ENCODE measurements at places on chromosomes 16 and 17. TPM values are rescaled to one million over a fixed set of nuclear protein-coding genes. Genes with fewer than 3 reads are reported as not detected.

DNA sequence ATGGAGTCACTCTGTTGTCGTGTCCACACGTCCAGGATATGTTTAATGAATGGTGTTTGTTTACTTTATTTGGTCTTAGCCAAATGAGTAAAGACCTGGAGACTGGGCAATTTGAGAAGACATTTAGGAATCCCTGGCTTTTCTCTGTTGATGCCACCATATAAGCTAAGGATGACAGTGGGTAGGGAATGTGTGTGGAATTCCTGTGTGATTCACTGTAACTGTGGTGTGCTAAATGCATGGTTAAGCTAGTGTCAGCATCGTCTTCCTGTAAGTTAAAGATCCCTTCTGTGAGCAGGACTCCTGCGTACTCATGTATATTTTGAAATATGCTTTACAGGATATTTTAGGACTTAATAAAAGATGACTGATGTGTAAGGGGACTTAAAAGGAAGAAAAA is 26.4 kb downstream of the GOSR1 start:
- no peak for DNase-seq

DNA sequence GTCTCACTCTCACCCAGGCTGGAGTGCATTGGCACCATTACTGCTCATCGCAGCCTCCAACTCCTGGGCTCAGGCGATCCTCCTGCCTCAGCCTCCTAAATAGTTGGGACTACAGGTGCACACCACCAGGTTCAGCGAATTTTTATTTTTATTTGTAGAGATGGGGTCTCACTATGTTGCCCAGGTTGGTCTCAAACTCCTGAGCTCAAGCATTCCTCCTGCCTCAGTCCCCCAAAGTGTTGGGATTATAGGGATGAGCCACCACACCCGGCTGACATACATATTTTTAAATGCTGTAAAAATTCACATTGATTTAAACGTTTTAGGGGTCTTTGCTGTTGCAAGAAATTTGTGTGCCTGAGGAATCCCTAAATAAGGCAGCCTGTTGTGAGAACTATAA is 24.8 kb upstream of the SEC14L1 start:
- no peak for DNase-seq

GRCh38 chr17:77326636-77327035 is 185.9 kb downstream of the SEC14L1 start:
- DNase-seq = no peak

- DNase-seq = no peak
Observed at GRCh38 chr16:81469710-81470535, 25.3 kb downstream of the CMIP start.

DOC2B gene
- 15.2 TPM for total RNA-seq

ZFPM1 gene
- 14.6 TPM for total RNA-seq
